Activated CD4-positive, alpha-beta T cell treated with anti-CD3 and anti-CD28 coated beads, Interleukin-2, amount 10 ng/mL, durations not matched to agents 7 days and 5 days (primary cell): ENCODE measurements at places on chromosomes 5 and 9.

DNA sequence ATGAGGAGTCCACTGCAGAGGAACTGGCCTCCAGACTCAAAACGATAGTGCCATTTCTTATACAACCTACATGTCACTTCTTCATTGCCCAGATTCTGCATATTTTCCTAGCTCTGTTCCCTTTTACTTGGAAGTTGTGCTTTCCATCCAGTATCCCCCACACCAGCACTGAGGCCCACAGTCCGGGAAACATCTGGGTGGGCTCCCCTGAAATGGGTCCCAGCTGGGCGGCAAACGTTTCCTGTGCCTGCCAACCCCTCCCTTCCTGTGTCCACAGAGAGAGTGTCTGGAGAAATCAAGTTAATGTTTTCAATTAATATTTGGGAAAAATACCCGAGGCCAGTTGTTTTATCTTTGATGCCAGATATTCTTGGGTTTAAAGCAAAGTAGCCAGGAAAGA is 111.8 kb downstream of the COL23A1 start:
- H3K36me3 ChIP-seq: no peaks in the 10 kb centered on the region
- H3K27ac ChIP-seq: no peak overlapping the region
- H3K27me3 ChIP-seq: no peaks in the 10 kb centered on the region
- peaks cover 11% of the 10 kb centered on the region for H3K4me1 ChIP-seq
- no peak for DNase-seq
- H3K4me3 ChIP-seq: no peak overlapping the region

GRCh38 chr9:99249619-99250018 is 27.5 kb downstream of the SEC61B start:
- H3K4me1 ChIP-seq: peaks cover 30% of the 10 kb centered on the region
- H3K27me3 ChIP-seq: no peaks in the 10 kb centered on the region

GRCh38 chr9:125146247-125146646 is 2.9 kb upstream of the SCAI start:
- no peaks in the 10 kb centered on the region for H3K27me3 ChIP-seq
- H3K27ac ChIP-seq: no peak overlapping the region
- H3K36me3 ChIP-seq: peaks cover 15% of the 10 kb centered on the region
- DNase-seq: no peak

DNA sequence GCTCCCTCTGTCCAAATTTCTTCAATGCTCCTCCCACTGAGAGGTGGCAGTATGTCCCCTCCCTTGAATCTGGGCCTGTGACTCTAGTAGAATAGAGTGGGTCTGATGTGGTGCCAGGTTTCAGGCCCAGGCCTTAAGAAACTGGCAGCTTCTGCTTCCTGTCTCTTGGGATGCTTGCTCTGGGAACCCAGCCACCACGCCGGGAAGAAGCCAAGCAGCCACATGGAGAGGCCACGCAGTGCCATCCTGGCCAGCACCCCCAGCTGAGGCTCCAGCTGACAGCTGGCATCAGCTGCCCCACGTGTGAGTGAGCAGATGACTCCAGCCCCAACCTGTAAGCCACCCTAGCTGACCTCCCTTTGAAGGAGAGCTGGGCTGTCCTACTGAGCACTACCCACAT is 7.3 kb upstream of the TSPAN17 start:
- DNase-seq: no peak
- H3K4me3 ChIP-seq: no peak overlapping the region
- H3K27ac ChIP-seq: no peak overlapping the region
- H3K36me3 ChIP-seq: no peaks in the 10 kb centered on the region
- no peaks in the 10 kb centered on the region for H3K4me1 ChIP-seq

- H3K27ac ChIP-seq: peak overlapping the region; percentile 36
- no peaks in the 10 kb centered on the region for H3K27me3 ChIP-seq
- no peak for DNase-seq
- H3K4me1 ChIP-seq: peaks cover 49% of the 10 kb centered on the region
Observed at GRCh38 chr9:127788337-127789011, 2.6 kb downstream of the CDK9 start.

DNA sequence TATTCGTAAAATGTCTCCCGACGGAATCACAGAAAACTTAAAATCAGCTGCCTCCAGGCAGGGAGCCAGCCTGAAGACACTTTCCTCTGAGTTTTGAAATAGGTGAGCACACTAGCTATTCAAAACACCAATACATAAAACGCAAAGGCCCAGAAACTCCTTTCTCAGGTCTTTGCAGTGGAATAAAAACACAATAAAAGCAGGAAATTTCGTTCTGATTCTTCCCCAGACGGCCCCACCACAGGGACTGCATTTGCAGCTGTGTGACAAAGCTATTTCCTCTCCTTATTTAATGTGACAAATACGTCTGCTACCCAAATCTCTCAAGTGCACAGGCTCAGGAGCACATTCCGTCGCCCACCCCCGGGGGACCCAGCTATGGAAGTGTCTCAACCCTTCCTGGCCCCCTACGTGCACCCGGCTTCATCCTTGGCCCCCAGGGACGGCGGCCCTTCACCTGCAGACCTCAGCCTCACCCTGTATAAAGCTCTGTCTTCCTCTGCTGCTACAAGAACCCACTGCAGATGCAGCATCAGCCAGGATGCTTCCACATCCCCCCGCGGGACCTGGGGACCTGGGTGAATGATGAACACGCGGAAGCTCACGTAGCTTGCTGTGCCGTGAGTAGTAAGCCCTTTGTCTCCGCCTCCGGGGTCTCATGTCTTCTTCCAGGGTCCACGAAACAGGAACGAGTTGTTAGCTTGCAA is 24.9 kb downstream of the AHRR start:
- peaks cover 52% of the 10 kb centered on the region for H3K36me3 ChIP-seq
- H3K27ac ChIP-seq: peak overlapping the region; percentile 84
- H3K27me3 ChIP-seq: no peaks in the 10 kb centered on the region

GRCh38 chr5:68041293-68041692 is 174.3 kb upstream of the PIK3R1 start:
- H3K36me3 ChIP-seq: no peaks in the 10 kb centered on the region
- no peaks in the 10 kb centered on the region for H3K4me1 ChIP-seq
- H3K27me3 ChIP-seq: no peaks in the 10 kb centered on the region
- no peak for DNase-seq

GRCh38 chr9:11092974-11093373 is 480.2 kb upstream of the PTPRD start:
- no peak for DNase-seq
- H3K36me3 ChIP-seq: no peaks in the 10 kb centered on the region
- H3K27me3 ChIP-seq: no peaks in the 10 kb centered on the region
- no peaks in the 10 kb centered on the region for H3K4me1 ChIP-seq
- H3K4me3 ChIP-seq: no peak overlapping the region
- no peak overlapping the region for H3K27ac ChIP-seq

DNA sequence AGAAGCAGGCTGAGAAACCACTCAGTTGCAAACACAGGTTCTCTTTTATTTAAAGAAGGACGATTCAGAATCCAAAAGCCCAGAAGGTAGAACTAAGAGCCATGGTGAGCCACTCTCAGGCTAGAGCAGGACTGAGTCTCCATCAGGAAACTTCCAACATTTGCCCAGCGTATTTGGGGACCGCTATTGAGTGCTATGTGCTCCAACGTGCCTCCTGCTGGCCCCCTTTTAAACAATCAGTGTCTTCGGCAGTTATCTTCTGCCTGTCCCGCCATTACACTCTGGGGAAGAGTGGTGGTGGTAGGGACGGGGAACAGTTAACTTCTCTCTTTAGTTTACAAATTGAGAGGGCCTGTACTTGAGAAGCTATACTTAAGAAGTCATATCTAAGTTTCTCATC is 78.1 kb downstream of the DENND1A start:
- H3K4me1 ChIP-seq: peaks cover 7% of the 10 kb centered on the region
- no peak overlapping the region for H3K4me3 ChIP-seq
- H3K27me3 ChIP-seq: no peaks in the 10 kb centered on the region

DNA sequence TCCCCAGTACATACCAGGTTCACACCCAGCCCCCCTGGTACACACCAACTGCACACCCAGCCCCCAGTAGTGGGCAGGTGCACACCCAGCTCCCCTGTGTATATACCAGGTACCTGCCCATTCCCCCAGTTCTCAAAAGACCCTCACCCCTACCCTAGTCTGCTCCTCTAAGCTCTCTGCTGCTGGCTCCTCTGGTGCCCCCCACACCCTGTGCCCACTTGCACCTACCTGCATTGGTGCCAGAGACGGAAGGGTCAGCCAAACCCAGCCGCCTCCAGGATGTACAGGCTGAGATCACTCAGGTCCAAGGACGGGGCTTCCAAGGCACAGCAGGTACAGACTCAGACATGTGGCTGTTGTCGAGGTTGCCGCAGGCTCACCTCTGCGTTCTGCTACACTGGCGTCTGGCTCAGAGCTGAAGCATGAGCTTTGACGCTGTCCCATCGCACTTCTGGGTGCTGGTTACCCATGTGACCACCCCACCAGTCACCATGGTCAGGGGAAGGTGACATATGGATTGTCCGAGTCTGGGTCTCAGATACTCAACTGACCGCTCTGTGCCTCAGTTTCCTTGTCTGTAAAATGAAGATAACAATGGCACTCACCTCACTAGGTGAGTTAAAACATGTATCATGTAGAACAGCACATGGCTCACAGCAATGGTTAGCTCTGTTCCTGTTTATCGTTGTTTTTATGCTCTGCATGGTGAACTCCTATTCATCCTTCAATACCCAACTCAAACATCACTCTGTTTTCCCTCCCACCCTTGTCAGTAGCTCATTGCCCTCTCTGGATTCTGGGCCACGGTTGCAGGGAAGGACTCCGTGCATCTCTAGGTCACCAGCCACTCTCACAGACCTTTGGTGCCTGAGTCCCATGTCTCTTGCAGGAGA is 45.3 kb upstream of the SUSD3 start:
- H3K4me1 ChIP-seq: peaks cover 9% of the 10 kb centered on the region
- no peak for DNase-seq
- peak overlapping the region; percentile 68 for H3K27ac ChIP-seq
- H3K4me3 ChIP-seq: no peak overlapping the region
- no peaks in the 10 kb centered on the region for H3K27me3 ChIP-seq
- H3K36me3 ChIP-seq: peaks cover 64% of the 10 kb centered on the region

DNA sequence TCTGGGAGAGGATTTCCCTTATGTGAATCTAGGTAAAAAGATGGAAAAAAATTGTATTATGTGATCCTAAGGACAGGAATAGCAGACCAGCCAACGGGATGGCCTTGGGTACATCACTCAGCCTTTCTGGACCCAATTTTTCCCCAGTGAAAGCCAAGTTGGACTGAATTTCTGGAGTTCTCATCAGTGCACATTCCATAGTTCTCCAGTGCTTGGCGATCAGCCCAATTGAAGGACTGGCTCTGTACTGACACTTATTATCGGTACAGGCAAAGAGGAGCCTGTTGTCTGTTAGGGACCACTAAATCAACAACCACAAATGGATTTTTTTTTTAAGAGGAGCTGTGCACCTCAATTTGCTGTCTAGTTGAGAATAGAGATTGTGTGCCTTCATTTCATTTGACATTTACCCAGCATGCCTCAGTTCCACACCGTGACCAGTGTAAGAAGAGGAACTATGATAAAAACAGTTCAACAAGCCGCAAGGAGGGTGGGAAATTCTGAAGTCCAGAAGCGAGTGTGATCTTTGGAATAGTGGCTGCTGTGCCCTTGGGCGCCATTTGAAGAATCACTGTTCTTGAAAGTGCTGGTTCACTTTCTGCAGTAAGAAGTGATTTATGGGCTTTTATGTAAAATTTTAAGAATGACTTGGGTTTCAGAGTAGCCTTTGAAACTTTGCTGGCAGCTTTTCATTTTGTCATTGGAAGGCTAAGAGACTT is 8.0 kb downstream of the ARL10 start:
- peaks cover 2% of the 10 kb centered on the region for H3K36me3 ChIP-seq
- H3K27ac ChIP-seq: no peak overlapping the region
- no peaks in the 10 kb centered on the region for H3K4me1 ChIP-seq
- no peak for DNase-seq
- no peaks in the 10 kb centered on the region for H3K27me3 ChIP-seq
- H3K4me3 ChIP-seq: no peak overlapping the region

- H3K4me1 ChIP-seq: peaks cover 5% of the 10 kb centered on the region
- peaks cover 16% of the 10 kb centered on the region for H3K27me3 ChIP-seq
- H3K4me3 ChIP-seq: no peak overlapping the region
- DNase-seq: no peak
Observed at GRCh38 chr5:169629847-169630548, 7.1 kb upstream of the DOCK2 start.

DNA sequence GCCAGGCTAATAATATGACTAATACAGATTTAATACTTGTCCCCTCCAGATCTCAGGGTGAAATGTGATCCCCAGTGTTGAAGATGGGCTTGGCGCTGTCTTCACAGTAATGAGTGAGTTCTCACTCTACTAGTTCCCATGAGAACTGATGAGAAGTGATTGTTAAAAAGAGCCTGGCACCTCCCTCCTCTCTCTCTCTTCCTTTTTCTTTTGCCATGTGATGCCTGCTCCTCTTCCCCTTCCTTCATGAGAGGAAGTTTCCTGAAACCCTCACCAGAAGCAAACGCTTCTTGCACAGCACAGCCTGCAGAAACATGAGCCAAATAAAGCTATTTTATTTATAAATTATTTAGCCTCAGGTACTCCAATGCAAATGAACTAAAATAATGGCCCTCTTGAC is 55.2 kb downstream of the GLDC start:
- no peaks in the 10 kb centered on the region for H3K36me3 ChIP-seq
- DNase-seq: no peak
- H3K27ac ChIP-seq: no peak overlapping the region
- no peak overlapping the region for H3K4me3 ChIP-seq
- peaks cover 5% of the 10 kb centered on the region for H3K27me3 ChIP-seq

DNA sequence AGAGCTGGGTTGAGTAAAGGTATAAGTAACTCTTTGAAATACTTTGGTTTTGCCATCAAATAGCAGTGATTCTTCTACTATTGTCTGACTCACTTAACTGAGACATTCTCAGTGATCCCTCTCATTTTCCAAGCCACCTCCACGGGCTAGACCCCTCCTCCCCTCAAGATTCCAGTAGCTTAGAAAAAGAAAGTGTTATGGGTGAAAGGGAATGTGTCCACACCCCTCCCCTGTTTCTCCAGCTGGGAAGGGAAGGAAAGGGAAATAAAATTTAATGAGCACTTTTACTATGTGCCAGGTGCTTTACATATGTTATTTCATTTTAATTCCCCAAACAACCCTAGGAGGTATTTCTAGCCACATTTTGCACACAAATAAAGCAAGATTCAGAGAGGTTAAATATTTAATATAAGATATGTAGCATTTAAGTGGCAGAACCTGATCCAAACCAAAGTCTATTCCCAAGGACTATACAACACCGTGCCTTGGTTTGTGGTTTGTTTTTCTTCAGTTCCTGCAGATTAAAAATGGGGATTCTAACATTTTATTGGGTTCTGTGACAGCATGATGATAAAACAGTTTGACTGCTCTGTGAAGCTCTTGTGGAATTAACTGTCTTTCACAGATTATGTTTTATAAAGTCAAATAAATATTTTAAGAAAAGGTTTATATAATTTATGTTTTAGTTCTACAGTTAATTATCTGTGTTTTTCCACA is 135.9 kb downstream of the ZSWIM6 start:
- DNase-seq: no peak
- H3K27me3 ChIP-seq: no peaks in the 10 kb centered on the region
- H3K27ac ChIP-seq: no peak overlapping the region

- peaks cover 65% of the 10 kb centered on the region for H3K4me1 ChIP-seq
- H3K27me3 ChIP-seq: no peaks in the 10 kb centered on the region
- H3K27ac ChIP-seq: peak within 1 kb of the TSS; percentile 94
- H3K4me3 ChIP-seq: peak within 1 kb of the TSS; percentile 96
- H3K36me3 ChIP-seq: peaks cover 47% of the 10 kb centered on the region
Observed at GRCh38 chr5:170297589-170298462, at the start of gene LCP2. Gene LCP2, minus strand, starts transcription at chr5:170297777. Its CDS starts 166 bp downstream, at chr5:170297611.

- peaks cover 50% of the 10 kb centered on the region for H3K36me3 ChIP-seq
- DNase-seq: no peak
- no peak overlapping the region for H3K27ac ChIP-seq
- H3K27me3 ChIP-seq: no peaks in the 10 kb centered on the region
- H3K4me3 ChIP-seq: no peak overlapping the region
Observed at GRCh38 chr5:142115937-142116614, 7.5 kb downstream of the NDFIP1 start.
